ENCODE measurements at places on chromosomes 16 and 17.
A peak's percentile ranks its signal among the peaks of the same experiment; 100 is the strongest.

GRCh38 chr17:18008496-18009268 lies 30.3 kb downstream of the ATPAF2 start:
- peak; percentile 24 for DNase-seq

DNA sequence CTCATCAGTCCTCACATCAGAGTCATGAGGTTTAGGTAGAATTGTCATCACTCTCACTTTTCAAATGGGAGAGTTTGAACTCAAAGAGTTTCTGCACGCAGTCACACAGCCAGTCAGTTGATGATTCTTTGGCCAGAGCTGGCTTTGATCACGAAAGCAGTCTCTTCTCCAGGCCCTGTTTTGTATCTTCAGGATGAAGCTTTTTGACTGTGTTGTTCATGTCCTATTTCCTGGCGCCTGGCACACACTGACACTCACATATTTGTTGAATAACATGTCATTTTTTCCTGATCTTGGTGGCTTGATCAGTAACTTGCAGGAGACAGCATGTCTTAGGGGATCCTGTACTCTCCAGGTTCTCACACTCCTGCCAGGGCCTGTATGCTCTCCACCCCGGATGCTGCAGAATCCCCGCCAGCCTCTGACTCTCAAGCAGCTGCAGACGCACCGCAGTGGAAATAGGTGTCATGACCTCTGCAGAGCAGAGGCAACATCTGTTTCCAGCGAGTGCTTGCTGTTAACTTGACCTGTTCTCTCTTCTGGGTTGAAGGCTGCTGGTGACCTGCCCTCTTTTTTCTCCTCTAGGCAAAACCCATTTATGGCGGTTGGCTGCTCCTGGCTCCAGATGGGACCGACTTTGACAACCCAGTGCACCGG lies 33.0 kb downstream of the MPRIP start:
- DNase-seq = peak; percentile 85

GRCh38 chr17:3027786-3028532 lies 35.4 kb downstream of the OR1D5 start:
- DNase-seq = no peak

DNA sequence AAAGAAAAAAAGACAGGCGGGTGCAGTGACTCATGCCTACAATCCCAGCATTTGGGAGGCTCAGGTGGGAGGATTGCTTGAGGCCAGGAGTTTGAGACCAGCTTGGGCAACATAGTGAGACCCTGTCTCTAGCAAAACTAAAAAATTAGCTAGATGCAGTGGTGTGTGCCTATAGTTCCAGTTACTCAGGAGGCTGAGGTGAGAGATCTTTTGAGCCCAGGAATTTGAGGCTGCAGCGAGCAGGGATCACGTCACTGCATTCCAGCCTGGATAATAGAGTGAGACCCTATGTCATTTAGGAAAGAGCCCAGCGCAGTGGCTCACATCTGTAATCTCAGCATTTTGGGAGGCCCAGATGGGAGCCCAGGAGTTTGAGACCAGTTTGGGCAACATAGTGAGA lies 126.6 kb downstream of the CMIP start:
- no peak for DNase-seq

DNA sequence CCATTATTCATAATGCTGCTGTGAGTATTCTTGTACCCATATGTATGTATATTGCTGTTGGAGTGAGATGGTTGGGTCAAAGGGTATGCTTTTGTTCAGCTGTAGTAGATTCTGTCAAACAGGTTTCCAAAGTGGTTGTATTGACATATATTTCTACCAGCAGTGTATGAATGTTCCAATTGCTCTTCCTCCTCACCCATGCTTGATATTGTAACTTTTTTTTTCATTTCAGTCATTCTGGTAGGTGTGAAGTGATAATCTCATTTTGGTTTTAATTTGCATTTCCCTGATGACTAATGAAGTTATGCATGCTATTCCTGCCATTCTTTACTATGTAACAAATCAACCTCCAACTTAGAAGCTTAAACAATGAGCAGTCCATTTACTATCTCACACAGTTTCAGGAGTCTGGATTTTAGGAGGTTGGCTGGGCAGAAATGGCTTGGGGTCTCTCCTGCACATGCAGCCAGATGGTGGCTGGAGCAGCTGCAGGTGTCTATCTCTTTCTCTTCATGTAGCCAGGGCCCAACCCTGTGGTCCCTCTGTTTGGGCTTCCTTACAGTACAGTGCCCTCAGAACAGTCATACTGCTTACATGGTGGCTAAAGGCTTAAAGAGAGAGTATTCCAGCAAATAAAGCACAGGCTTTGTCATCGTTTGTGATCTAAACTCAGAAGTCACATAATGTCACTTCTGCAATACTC lies 21.2 kb downstream of the ERAL1 start:
- no peak for DNase-seq

GRCh38 chr16:23869052-23869451 lies 33.3 kb downstream of the PRKCB start:
- DNase-seq = no peak

DNA sequence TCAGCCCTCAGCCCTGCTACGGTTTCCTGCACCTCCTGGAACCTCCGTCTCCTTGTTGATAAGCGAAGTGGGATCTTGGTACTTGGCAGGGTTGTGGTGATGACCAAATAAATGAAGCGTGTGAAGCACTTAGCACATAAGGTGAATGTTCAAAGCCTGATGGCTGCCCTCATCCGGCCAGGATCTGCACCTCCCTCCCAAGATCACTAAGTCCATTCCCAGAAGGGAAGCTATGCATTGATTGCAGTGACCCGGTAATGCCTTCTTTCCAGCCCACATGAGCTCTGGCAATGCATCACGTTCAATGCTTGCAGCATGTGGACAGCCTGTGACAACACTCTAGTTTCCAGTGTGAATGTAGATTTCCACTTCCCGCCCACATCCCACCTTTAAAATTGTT lies 24.9 kb upstream of the RHOT1 start:
- DNase-seq = no peak
